Activated T-helper 2 cell treated with anti-CD3 and anti-CD28 coated beads, Interferon-gamma antibody, Interleukin-2, Interleukin-4, amounts not matched to agents 10 μg/mL and 5 μg/mL and 100 μg/mL, durations not matched to agents 14 hours and 24 hours and 36 hours (primary cell): ENCODE measurements at places on chromosomes 5 and 9. TPM values are rescaled to one million over a fixed set of nuclear protein-coding genes. Genes with fewer than 3 reads are reported as not detected.
A peak's percentile ranks its signal among the peaks of the same experiment; 100 is the strongest.

Gene DRD1
- not detected in 2 replicates for total RNA-seq

DNA sequence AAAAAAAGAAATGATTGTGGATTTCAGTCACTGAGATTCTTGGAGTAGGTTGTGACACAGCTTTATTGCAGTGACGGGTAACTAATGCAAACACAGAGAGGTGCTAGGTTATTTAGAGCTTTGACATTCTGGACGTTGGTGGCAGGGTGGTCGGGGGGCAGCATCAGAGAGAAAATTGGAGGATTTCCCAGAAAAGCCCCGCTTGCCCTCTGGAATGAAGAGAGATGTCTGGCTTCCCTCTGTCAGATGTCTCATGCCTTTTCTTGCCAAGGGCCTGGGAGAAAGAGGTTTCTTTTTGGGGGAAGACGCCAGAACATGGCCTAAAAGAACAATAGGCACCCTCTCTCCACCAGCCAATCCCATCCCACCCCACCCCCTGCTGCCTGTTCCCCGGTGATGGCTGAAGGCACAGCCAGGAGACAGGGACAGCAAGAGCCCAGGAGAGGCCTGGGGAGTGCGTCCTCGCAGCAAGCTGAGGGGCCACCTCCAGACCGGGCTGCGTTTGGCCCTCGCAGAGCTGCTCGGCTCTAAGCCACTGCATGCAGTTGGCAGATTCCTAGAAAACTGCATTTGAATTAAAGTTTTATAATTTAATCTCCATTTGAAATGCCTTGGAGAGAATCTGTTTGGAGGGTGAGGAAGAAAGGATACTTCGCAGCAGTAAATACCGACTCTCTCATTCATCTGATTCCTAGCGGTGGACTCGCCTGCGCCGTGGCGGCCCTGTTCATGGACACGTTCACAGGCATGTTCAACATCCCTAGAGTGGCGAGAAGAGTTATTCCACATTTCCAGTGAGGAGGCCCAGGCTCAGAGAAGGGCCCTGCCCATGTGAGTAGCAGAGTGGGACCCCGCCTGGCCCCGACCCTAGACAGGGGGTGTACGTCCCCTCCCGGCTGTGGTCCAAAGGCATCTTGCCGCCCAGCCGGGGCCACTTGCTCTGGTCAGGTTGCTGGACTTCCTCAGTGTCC is 55.7 kb downstream of the TSPAN17 start:
- no peak overlapping the region for H3K4me3 ChIP-seq
- DNase-seq, result no peak
- peaks cover 20% of the 10 kb centered on the region for H3K27me3 ChIP-seq
- H3K4me1 ChIP-seq, result no peaks in the 10 kb centered on the region

- peaks cover 17% of the 10 kb centered on the region for H3K27me3 ChIP-seq
- no peaks in the 10 kb centered on the region for H3K4me1 ChIP-seq
- no peak for DNase-seq
- no peak overlapping the region for H3K27ac ChIP-seq
These were observed 11.8 kb upstream of the HEXB start for GRCh38 chr5:74673011-74673790.

Gene OMD
- total RNA-seq, result not detected in 2 replicates

DNA sequence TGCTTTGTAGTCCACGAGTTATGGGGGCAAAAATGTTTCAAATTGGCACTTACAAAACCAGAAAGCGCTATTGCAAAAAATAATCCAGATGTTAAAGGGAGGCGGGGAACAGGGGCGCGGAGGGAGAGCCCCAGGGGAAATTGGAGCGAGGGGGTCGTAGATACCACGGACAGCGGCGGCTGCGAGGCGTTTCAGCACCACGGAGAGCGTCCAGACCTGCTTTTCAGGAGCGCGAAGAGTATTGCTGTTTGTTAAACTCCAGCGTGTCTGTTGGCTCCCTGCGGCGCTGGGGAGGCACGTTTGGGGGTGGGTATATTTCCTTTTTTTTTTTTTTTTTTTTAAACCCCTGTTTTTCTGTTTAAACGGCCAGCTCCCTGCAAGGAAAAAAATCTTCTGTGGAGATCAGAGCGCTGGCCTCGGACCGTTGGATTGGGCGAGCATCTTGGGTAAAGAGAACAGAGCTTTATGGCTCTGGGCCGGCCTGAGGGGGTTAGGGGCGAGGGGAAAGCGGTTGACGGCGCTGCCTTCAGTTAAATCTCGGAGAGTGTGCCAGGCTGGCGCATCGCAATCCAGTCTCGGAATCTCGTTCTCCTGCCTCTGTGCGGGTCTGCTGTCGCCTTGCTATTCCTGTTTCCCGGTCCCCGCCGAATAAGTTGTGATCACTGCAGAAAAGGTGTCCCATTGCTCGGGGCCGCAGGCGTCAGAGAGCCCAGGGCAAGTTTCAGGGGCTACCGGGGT is at the start of gene GLRA1:
TSS of gene GLRA1 (minus strand) at position 288 of the 738 bp plus-strand sequence. CDS start 302 bp downstream, outside the sequence.
- peak; percentile 29 for DNase-seq
- no peak within 1 kb of the TSS for H3K27ac ChIP-seq
- H3K4me3 ChIP-seq, result no peak within 1 kb of the TSS
- H3K36me3 ChIP-seq, result no peaks in the 10 kb centered on the region

- H3K36me3 ChIP-seq, result peaks cover 30% of the 10 kb centered on the region
- peak; percentile 80 for DNase-seq
- H3K4me1 ChIP-seq, result peaks cover 14% of the 10 kb centered on the region
These were observed 984 bp upstream of the MRPS2 start for GRCh38 chr9:135499326-135500070.

- peak overlapping the region; percentile 97 for H3K27ac ChIP-seq
- DNase-seq, result no peak
- peaks cover 74% of the 10 kb centered on the region for H3K4me1 ChIP-seq
These were observed 139.9 kb downstream of the GADD45G start for GRCh38 chr9:89744730-89745129.

Gene HTR1A
- total RNA-seq, result not detected in 2 replicates

- no peaks in the 10 kb centered on the region for H3K36me3 ChIP-seq
- peaks cover 75% of the 10 kb centered on the region for H3K27me3 ChIP-seq
- no peak overlapping the region for H3K27ac ChIP-seq
- DNase-seq, result no peak
These were observed 24.6 kb downstream of the NR2F1 start for GRCh38 chr5:93607367-93608258.

DNA sequence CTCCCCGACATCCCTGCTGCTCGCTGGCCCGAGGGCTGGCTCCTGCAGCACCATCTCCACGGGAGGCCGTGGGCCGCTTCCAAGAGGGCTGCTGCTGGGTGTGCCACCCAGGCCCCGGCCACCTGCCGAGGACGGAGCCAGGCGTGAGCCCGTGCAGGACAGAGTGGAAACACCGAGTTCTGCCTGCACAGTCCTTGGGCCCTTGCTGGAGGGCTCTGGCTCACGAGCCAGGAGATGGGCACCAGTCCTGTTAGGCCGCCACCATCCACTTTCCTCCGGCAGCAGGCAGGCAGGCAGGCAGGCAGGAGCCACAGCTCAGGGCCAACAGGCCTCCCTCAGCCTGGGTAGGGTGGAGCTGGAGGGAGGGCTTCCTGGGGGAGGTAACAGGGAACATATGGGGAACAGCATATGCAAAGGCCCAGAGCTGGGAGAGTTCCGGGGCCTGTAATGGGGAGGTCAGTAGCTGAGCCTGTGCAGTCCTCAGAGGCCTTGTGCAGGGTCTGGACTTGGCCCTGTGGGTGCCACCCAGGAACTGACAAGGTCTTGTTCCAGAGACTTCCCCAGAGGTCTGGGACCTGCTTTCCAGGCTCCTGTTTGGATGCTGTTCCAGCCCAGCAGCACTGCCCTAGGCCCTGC is 31.9 kb downstream of the RXRA start:
- DNase-seq, result no peak
- H3K4me1 ChIP-seq, result no peaks in the 10 kb centered on the region
- no peak overlapping the region for H3K4me3 ChIP-seq
- no peaks in the 10 kb centered on the region for H3K27me3 ChIP-seq
- H3K27ac ChIP-seq, result no peak overlapping the region

Gene TMEM252
- total RNA-seq, result not detected in 2 replicates

Gene PCA3
- not detected in 2 replicates for total RNA-seq

- DNase-seq, result no peak
- no peaks in the 10 kb centered on the region for H3K36me3 ChIP-seq
- H3K27me3 ChIP-seq, result no peaks in the 10 kb centered on the region
- H3K4me3 ChIP-seq, result no peak overlapping the region
These were observed 71.5 kb upstream of the RPS23 start for GRCh38 chr5:82349652-82350051.

DNA sequence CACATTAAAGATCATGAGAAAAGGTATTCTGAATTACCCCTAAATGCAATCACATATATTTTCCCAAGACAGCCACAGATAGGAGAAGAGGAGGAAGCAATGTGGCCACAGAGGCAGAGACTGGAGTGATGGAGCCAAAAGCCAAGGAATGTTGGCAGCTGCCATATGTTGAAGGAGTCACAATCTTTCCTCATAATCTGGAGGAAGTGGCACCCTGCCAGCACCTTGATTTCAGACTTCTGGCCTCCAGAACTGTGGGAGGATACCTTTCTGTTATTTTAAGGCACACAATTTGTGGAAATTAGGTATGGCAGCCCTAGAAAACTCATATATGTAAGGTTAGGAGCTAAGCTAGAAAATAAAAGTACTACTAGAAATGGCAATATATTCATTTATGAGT is 139.9 kb upstream of the GAS1 start:
- H3K27me3 ChIP-seq, result no peaks in the 10 kb centered on the region
- no peaks in the 10 kb centered on the region for H3K4me1 ChIP-seq
- no peak overlapping the region for H3K27ac ChIP-seq
- no peak overlapping the region for H3K4me3 ChIP-seq

Gene SPINK4
- not detected in 2 replicates for total RNA-seq

GRCh38 chr5:73387601-73388305 is 60.8 kb downstream of the FOXD1 start:
- DNase-seq, result peak; percentile 57
- H3K36me3 ChIP-seq, result peaks cover 8% of the 10 kb centered on the region
- peaks cover 19% of the 10 kb centered on the region for H3K4me1 ChIP-seq
- H3K4me3 ChIP-seq, result no peak overlapping the region
- no peak overlapping the region for H3K27ac ChIP-seq

DNA sequence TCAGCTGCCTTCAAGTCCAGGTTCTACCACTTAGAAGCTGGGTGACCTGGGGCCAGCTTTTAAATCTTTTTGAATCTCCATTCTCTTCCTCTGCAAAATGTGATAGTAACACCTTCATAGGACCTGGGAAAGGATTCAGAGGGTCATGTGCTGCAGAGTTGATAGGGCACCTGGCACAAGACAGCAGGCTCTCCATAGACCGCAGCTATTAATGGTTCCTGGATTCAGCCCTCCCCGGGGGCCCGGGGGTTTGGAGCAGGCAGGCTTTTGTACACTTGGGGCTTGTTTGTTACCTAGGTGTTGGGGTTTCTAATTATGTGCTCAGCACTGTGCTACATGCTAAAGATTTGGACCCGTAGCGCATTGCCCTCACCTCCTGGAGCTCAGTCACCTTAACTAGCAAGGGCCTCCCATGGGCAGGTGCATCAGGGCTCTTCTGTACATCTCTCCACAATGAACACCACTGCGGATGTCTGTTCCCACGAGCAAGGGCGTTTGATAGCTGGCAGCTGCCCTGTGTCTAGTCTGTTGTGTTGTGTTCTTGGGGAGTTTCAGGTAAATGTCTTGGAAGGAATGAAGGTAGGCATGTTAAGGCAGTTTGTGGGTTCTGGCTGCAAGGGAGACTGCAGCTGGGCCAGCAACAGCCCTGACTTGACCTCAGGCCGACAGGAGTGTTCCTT is 12.1 kb downstream of the PRRC2B start:
- H3K4me1 ChIP-seq, result peaks cover 82% of the 10 kb centered on the region
- peaks cover 34% of the 10 kb centered on the region for H3K36me3 ChIP-seq
- H3K27me3 ChIP-seq, result no peaks in the 10 kb centered on the region
- H3K4me3 ChIP-seq, result peak overlapping the region; percentile 70
- no peak for DNase-seq

DNA sequence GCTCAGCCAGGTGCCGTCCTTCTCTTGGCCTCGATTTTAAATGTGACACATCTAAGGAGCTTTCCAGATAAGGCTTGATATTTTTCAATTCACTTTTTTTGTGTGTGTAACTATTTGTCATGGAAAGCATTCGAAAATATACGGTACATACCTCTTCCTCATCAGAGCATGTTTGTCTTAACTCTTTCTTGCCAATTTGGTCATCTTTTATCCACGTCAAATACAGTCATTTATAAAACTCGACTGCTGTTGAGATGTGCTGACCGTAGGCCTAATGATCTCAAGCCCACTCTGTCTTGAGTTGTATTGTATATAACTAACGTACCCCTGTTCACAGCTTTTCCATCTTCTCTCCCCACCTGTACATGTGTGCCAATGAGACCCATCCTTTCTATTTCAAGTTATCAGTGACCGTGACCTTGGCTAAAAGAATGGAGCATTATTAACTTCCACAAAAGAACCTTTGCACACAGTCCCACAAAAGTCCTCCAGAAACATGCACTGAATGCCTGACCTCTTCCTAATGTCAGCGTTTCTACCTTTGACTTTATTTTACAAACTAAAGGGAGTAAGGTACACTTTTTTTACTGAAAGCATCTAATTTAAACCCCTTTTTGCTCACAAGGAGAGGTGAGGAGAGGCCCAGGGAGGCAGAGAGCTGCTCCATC is 61.6 kb downstream of the IPPK start:
- H3K4me1 ChIP-seq, result peaks cover 2% of the 10 kb centered on the region
- H3K27me3 ChIP-seq, result no peaks in the 10 kb centered on the region
- H3K4me3 ChIP-seq, result no peak overlapping the region

Gene ACER2
- total RNA-seq, result 1.0 and 1.3 TPM in 2 replicates

DNA sequence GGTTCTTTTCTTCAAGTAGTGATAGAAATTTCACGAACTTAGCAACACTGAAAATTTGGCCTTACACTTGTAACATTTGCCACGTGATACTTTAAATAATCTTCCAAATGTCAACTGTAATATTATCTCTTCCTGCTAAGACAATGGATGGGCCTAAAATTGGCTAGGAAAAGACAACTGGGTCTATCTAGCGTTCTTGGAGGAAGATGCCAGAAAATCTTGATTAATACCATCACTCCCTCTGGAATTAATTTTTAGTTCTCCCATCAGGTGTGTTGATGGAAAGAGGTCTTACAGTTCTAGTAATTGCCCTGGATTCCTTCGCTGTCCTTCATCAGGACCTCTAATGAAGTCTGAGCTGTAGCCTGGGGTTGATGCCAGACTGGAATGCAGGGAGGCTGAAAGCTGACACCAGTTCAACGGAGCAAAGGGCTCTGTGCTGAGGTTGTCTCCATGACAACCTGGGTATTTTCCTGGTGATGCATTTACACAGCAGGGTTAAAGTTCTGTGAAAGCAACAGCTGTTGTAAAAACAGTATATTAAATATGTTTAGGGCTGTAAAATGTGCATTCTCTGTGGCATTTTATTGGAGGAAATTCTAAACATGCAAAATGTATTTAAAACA is 92.3 kb downstream of the GAS1 start:
- no peaks in the 10 kb centered on the region for H3K4me1 ChIP-seq
- no peaks in the 10 kb centered on the region for H3K27me3 ChIP-seq
- H3K27ac ChIP-seq, result no peak overlapping the region
- no peak overlapping the region for H3K4me3 ChIP-seq
- no peak for DNase-seq

GRCh38 chr5:141369994-141370848 is at the start of gene PCDHGB3:
Gene PCDHGB3, plus strand, starts transcription at chr5:141370242. Its CDS starts 153 bp downstream, at chr5:141370395.
- peaks cover 5% of the 10 kb centered on the region for H3K36me3 ChIP-seq
- H3K4me1 ChIP-seq, result peaks cover 1% of the 10 kb centered on the region
- H3K4me3 ChIP-seq, result peak within 1 kb of the TSS; percentile 77
- no peak within 1 kb of the TSS for H3K27ac ChIP-seq
